ENCODE measurements at places on chromosomes 16 and 17. TPM values are rescaled to one million over a fixed set of nuclear protein-coding genes. Genes with fewer than 3 reads are reported as not detected.

GRCh38 chr17:55062921-55063320 is 94.4 kb downstream of the STXBP4 start:
- peak; percentile 52 for DNase-seq

- DNase-seq: peak; percentile 83
Observed at GRCh38 chr16:30844671-30845449, 49.0 kb downstream of the BCL7C start.

KRT39 gene
- total RNA-seq: not detected

IGSF6 gene
- not detected for total RNA-seq

DNA sequence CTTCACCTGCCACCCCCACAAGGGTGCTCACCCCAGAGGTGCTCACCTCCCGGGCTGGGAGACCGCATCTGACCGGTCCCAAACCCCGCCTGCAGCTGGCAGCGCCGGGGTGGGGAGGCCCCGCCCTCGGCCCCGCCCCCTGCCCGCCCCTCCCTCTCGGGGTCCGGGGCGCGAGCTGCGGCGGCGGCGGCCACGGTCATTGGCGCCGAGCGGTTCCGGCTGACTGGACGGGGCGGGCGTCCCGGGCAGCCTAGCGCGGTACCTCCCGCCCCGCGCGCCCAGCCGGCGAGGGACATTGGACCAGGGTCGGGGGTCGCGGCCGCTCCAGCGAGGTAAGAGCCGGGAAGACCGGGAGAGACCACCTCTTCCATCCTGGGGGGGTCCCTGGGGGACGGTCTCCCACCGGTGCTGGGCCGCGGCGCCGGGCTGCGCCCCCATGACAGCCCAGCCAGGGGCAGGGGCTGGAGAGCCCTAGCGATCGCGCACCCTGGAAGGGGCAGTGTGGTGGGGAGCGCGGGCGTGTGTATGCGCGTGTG is at the start of gene CACNG5:
Gene CACNG5 (plus strand): TSS at position 199 of the 536 bp plus-strand sequence. CDS start 42,216 bp downstream, outside the sequence.
- DNase-seq: no peak

DNA sequence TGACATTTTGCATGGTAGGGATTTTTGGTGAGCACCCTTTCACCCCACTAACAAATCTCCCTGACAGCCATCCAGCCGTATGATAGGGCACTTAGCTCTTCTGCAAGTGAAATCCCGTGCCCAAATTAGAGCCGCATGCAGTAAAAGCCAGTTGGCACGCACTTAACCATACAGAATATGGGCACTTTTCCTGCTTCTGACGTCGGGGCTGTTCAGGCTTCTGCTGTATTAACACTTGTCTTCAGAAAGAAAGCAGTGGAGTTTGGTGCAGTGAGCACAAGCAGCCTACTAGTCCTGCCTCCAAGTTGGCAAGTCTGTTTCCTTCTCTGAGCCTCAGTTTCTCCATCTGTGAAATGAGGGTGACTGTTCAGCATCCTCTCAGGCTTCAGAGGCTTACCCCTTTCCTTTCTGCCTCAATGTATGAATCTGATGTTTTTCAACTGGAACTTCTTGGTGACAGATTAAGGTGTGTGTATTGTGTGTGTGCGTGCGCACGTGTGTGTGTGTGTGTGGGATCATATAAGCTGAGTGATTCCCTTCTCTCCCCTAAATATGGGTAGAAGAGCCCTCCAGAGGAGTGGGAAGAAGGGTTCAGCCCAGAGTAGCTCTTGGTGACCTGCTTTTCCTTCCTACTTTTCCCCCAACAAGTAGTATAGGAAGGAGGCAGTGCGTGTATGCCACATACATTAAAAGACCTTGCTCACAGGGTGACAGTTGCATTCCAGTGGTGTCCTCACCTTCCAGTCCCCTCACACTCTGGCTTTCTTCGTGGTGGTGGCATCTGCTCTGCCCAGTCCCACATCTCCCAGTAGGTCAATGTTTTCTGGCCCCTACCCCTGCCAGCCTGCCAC is 19.0 kb downstream of the IGF2BP1 start:
- no peak for DNase-seq

- DNase-seq: peak; percentile 8
Observed at GRCh38 chr16:84933774-84934631, 77.3 kb downstream of the ZDHHC7 start.

GRAP gene
- not detected for total RNA-seq

DNA sequence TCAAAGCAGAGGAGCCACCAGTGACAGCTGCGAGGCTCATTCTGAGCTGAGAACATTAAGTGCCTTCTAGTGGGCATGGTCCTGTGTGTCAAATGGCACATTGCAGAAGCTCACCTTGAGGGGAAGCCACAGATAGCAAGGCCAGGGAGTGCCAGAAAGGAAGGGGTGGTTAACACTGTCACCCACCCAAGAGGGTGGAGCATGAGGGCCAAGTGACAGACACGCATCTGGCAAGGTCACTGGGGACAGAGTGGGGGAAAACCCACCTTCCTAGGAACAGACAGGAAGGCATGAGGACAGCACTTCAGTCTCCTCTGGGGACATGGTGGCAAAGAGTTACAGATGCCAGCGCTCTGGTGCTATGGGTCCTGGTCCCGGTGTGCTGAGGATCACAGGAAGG is 22.1 kb downstream of the NUBP1 start:
- no peak for DNase-seq

- no peak for DNase-seq
Observed at GRCh38 chr16:74625500-74626350, 18.8 kb upstream of the GLG1 start.

DNA sequence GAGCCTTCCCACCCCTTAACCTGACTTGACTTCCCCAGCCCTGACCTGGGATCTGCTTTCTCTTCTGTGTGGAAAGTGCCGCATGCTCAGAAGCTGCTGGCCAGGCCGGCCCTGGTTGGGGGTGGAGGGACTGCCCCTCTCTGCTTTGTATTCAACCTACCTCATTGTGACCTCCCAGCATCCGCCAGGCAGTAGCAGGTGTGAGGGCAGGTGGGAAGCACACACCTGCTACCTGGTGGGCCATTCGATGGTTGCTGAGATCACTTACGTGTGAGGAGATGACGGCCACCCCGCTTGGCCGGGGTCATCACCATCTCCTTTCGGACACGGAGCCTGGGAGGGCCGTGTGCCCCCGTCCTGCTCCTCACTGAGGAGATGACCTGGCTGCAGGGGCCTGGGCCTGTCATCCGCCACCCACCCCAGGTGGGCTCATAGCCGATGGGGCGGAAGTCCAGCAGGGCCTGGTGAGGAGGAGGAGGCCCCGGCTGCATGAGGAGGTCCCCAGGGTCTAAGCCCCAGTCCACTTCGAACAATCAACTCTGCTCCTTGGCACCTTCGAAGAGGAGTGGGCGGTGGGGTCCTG is 7.1 kb downstream of the CPNE7 start:
- no peak for DNase-seq

- peak; percentile 29 for DNase-seq
Observed at GRCh38 chr16:75116081-75116910, at the start of gene LDHD. Gene LDHD (minus strand): TSS chr16:75116780. CDS start chr16:75116720, 60 bp downstream.

GRCh38 chr16:47928008-47928407 is 227.8 kb downstream of the ABCC12 start:
- no peak for DNase-seq

- DNase-seq: no peak
Observed at GRCh38 chr16:83586036-83586435, 221.7 kb upstream of the HSBP1 start.

DNA sequence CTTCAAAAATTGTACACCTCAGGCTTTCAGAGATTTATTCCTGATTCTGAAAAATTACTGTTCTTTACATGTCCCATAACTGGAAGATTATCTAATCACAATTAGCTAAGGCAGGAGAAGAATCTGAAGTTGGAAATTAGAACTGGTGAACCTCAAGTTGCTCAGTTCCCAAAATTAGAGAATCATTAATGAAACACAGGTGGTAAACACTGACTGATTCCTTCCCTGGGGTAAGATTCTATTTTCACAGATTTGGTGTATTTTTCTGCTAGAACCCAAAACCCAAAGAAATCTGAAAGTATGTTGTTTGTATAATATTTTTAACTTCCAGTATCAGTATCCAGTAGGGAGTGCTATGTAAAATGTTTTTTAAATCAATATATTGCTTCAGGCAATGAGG is 25.7 kb downstream of the PHKB start:
- DNase-seq: no peak

- DNase-seq: no peak
Observed at GRCh38 chr16:85269165-85269564, 156.9 kb upstream of the CIBAR2 start.

GRCh38 chr16:56792967-56793366 is 63.0 kb downstream of the NUP93 start:
- DNase-seq: no peak

DNA sequence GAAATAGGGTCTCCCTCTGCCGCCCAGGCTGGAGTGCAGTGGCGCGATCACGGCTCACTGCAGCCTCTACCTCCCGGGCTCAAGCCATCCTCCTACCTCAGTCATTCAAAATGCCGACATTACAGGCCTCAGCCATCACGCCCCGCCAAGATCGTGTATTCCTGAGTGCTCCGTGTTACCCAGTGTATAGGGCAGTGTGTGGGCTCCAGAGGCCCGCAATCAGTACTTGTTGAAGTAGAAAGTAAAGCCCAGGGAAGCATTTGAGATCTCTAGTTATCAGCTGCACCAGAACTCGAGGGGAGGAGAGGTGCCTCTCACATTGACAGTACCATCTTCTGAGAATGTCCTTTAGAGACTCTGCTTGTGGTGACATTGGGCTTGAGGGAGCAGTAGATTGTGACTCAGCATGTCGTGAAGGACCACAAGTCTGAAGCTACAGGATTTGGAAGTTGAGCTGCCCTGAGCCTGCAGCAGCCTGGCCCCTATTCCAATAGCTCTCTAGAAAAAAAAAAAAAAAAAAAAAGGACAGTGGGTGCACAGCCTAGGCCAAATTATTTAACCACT is 1.1 kb upstream of the PRPSAP1 start:
- no peak for DNase-seq

HIGD1B gene
- not detected for total RNA-seq

GRCh38 chr17:27600471-27600870 is 30.5 kb upstream of the LGALS9 start:
- DNase-seq: no peak

- no peak for DNase-seq
Observed at GRCh38 chr17:7176841-7177190, 2.4 kb downstream of the ASGR1 start.

DNA sequence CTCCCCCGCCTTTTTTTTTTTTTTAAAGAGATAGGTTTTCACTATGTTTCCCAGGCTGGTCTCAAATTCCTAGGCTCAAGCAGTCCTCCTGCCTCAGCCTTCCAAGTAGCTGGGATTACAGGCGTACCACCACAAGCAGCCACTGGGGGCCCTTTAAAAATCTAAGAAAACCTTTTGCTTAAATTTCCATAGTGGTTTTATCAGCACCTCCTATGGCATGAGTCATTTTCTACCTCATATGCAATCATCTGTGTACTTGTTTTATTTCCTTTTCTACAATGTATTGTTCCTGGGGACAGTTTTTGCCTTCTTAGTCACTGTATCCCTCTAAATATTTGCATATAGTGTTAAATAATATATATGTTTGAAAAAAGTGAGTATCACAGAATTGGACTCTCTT is 29.2 kb downstream of the GNA13 start:
- peak; percentile 65 for DNase-seq

DNA sequence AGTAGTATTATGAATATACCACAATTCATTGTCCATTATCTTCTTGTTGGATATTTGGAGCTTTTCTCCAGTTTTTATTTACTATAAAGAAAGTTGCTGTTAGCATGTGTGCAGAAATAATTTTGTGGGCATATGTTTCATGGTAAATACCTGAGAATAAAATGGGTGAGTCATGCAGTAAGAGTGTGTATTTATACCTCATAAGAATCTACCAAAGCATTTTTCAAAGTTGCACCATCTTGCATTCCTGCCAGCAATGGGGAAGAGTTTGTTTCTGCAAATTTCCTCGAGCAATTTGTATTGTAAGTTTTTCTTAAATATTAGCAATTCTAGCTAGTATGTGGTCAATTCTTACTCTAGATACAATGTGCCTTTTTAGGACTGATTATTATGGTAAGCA is 7.9 kb upstream of the MON1B start:
- DNase-seq: no peak

- no peak for DNase-seq
Observed at GRCh38 chr17:17855976-17856375, 19.2 kb upstream of the SREBF1 start.

DNA sequence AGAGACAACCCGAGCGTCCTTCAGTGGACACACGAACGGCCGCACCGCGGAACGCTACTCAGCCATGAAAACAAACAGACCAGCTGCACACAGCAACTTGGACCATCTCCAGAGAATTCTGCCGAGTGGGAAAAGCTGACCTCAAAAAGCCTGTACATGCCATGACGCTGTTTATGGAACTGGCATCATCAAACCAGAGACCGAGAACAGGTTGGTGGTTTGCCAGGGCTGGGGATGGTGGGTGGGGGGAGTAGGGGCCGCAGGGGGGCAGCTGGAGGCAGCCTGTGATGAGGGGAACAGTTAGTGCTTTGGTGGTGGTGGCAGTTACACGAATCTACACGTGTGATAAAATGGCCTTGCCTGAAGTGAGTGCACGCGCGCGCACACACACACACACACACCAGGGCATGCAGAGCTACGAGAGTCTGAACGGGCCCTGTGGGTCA is 169.8 kb downstream of the LAT start:
- DNase-seq: no peak

HOXB1 gene
- total RNA-seq: not detected

DNA sequence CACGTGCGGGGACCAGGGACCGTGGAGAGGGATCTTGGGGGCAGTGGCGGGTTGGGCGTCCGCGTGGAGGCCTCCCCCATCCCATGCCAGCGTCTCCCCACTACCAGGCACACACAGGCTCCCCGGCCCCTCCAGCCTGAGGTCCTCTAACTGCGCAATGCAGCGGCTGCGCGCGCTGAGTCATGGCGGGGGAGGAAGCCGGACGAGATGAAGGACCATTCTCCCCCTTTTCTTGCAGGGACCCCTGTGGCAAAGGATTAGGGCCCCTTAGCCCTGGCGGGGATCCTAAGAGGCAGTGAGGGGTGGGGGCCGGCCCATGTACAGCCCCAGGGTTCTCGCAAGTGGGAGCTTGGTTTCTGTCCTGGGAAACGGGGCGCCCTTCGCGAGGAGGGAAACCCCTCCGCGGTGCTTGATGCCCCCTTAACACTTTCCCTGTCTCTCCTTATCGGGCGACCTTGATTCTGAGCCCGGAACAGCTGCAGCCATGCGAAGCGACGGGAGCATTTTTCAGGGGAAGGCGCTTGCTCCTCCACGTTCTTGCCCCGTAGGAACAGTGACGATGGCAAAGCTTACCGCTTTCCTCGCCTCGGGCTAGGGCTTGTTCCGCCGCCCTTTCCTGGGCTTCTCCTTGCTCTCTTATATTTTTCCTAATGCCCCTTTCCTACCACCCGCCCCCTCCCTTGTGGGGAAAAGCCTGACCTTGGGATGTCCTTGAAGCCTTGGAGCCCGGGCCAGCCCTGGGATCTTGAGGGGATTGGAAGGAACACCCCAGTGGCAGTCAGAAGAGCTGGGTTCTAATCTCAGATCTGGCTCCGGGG is 592 bp downstream of the ALDOA start:
- DNase-seq: no peak

GRCh38 chr17:21167303-21167702 is 40.5 kb downstream of the DHRS7B start:
- DNase-seq: no peak

- DNase-seq: no peak
Observed at GRCh38 chr16:12558641-12559040, 245.0 kb downstream of the CPPED1 start.
